ENCODE measurements at places on chromosomes 11 and 22. TPM values are rescaled to one million over a fixed set of nuclear protein-coding genes. Genes with fewer than 3 reads are reported as not detected.

The FXYD6 gene
- not detected for total RNA-seq

The MYO7A gene
- total RNA-seq, result 0.64 TPM

The OMP gene
- not detected for total RNA-seq

The LBHD1 gene
- total RNA-seq, result 1.8 TPM

The CCDC87 gene
- total RNA-seq, result 0.37 TPM

The OR51E1 gene
- total RNA-seq, result not detected

The AQP11 gene
- total RNA-seq, result not detected

The RASSF10 gene
- not detected for total RNA-seq

The GRAMD1B gene
- total RNA-seq, result 33.3 TPM

The SPA17 gene
- total RNA-seq, result 28.8 TPM

The JAML gene
- total RNA-seq, result not detected

The ANO5 gene
- 1.6 TPM for total RNA-seq

The BACE1 gene
- total RNA-seq, result 2.3 TPM

The HTR3A gene
- total RNA-seq, result not detected

All from G401 (cell line).